ENCODE measurements at places on chromosomes 13 and 19.

DNA sequence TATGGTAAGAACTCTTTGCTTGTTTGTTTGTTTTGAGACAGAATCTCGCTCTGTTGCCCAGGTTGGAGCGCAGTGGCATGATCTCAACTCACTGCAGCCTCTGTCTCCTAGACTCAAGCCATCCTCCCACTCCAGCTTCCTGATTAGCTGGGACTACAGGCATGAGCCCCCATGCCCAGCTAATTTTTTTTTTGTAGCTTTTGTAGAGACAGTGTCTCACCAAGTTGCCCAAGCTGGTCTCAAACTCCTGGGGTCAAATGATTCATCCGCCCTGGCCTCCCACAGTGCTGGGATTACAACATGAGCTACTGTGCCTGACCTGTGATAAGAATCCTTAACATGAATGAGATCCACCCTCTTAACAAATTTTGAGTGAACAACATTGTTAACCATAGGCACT is 183.9 kb upstream of the TSHZ3 start:
- no peak for DNase-seq

- DNase-seq: no peak
Observed at GRCh38 chr13:35266412-35266811, 210.1 kb downstream of the MAB21L1 start.

DNA sequence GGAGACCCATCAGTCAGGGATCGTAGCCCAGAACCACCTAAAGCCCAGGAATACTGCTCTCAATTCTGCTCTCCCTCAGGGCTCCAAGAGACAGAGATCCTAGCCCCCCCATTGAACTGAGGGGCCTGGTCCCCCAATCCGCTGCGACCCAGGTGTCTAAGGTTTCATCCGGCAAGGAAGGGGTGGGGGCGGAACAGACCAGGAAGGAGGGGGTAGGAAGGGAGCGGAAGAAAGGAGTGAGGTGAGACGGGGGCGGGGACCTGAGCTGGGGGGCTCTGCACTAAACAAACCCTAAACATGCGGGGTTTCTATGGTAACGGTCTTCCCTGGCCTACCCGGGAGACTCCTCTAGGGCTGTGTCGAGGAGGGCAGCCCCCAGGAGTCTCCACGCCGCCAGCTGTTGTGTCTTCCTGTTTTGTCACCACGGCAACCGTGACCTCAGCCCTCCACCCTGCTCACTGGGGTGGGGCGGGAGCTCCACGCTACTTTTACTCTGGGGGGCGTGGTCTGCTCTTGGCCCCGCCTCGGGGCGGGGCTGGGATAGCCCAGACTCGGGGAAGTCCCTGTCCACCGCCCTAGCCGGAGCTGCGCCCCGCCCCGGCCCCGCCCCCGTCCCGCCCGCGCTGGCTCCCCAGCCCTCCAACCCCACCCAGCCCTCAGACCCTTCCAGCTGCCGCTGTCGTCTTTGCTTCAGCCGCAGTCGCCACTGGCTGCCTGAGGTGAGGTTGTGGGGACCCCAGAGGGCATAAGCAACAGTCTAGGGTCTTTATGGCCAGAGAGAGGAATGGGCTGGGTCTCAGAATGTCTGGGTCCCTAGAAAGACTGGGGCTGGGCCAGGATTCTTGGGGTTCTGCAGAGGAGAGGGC is at the start of gene MYADM:
Gene MYADM, plus strand, starts transcription at position 659 of the 866 bp plus-strand sequence. CDS start 5,647 bp downstream, outside the sequence.
- peak; percentile 100 for DNase-seq

GRCh38 chr19:16019691-16020448 is 56.4 kb upstream of the TPM4 start:
- no peak for DNase-seq

- no peak for DNase-seq
Observed at GRCh38 chr19:17192751-17193150, 22.4 kb upstream of the USE1 start.

All from T-helper 1 cell (primary cell).